ENCODE measurements at places on chromosomes 7 and 10. TPM values are rescaled to one million over a fixed set of nuclear protein-coding genes. Genes with fewer than 3 reads are reported as not detected.

Gene GPRIN2
- total RNA-seq, result not detected

Gene PTPRN2
- 3.9 TPM for total RNA-seq

Gene SUN3
- total RNA-seq, result not detected

Gene PHKG1
- total RNA-seq, result 1.1 TPM

Gene AKR1C2
- total RNA-seq, result 144 TPM

Gene ANKRD1
- 1.6 TPM for total RNA-seq

Gene BMPER
- 86.9 TPM for total RNA-seq

Gene SIRT1
- 8.5 TPM for total RNA-seq

Gene RARRES2
- total RNA-seq, result 30.5 TPM

Gene MYO1G
- not detected for total RNA-seq

Gene TNKS2
- total RNA-seq, result 34.4 TPM

Gene CCDC146
- 1.1 TPM for total RNA-seq

Gene MMRN2
- 3.3 TPM for total RNA-seq

Gene RSPH10B2
- total RNA-seq, result not detected

Gene ENTPD1
- 0.49 TPM for total RNA-seq

Gene HYCC1
- total RNA-seq, result 108 TPM

Gene CTNNA3
- total RNA-seq, result not detected

Gene ACTL6B
- not detected for total RNA-seq

Gene EPHB6
- 74.3 TPM for total RNA-seq

Gene SLC26A5
- total RNA-seq, result not detected

Gene TPST1
- 36.4 TPM for total RNA-seq

Gene AMZ1
- total RNA-seq, result 0.06 TPM

Gene NODAL
- total RNA-seq, result not detected

Gene GBX1
- total RNA-seq, result not detected

Gene UNCX
- not detected for total RNA-seq

Gene CACNB2
- total RNA-seq, result 0.15 TPM

Gene CACUL1
- 18.5 TPM for total RNA-seq

Gene CPED1
- total RNA-seq, result 10.5 TPM
